ENCODE measurements at places on chromosomes 16 and 17.

DNA sequence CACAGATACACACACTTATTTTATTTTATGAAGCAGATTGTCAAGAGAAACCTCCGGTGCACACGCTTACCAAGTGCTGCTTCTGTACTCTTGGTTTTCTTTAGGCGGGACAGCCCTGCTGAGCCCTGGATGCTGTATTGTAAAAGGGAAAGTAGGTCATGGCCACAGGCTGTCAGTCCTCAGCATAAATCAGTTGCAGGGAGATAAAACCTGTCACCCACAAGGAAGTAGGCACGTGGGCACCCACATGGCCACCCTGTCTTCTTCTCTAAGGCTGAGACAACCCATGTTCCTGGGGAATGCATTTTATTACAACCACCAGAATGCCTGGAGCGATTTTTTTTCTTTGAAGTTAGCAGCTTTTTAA lies 59.3 kb downstream of the ASIC2 start:
- DNase-seq = no peak

GRCh38 chr16:13453938-13454553 lies 465.9 kb upstream of the ERCC4 start:
- no peak for DNase-seq

- no peak for DNase-seq
Measured at GRCh38 chr16:1159325-1159972, 6.5 kb downstream of the CACNA1H start.

GRCh38 chr17:27921077-27921476 lies 27.9 kb upstream of the LYRM9 start:
- no peak for DNase-seq

DNA sequence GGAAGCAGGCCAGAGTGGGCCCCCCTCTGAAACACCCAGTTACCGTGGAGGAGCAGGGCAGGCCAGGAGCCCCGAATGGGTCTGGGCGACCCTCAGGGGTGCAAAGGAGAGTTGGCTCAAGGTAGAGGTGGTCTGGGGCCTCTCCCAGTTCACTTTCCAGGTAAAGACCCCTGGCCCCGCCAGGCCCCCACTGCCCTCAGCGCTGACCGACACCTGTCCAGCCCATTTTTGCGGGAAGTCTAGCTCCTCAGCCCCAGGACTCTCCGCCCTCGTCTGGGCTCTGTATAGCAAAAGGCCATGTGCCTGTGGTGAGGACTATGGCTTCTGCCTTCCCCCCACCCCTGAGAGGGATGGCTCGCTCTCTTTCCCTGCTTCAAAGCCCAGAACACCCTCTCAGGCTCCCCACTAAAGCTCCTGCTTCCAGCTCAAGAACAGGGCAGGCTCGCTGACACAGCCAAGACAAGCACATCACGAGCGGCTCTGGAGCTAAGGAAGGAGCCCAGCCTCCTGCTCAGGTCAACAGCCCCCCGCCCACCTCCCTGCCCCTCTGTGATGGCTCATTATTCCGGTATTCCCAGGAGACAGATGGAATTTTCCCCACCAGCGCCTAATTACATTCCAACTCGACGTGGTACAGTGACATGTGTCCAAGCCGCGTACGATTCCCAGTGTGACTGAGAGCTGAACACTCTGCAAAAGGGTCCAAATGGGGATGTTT lies 59.4 kb downstream of the RTN4RL1 start:
- DNase-seq = no peak

DNA sequence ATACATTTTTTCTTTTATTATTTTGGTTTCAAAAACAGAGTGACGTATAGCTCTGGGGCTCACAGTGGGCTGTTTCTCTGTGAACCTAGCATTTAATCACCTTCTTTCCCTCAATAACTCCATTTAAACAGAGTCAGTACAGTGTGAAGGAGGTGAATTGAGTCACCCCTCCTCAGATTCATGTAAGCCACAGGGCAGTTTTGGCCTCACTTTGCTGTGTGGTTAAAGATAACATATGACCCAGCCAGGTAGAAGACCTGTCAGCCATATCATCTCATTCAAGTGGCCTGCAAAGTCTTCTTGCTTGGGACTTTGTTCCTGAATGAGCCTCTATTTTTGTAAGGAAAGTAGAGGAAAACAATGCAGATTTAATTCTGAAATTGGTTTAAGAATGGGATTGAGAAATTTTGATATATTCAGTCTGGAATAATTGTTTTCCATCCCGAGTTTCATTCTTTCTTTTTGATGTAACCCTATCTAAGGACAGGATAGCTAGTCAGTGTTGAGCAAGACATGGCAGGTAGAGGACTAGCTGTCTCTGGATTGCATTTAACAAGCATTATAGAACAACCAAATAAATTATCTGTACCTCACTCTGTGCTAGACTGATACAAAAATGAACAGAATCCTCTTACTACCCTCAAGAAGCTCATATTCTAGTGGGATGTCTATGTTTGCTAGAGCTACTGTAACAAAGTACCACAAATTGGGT lies 13.1 kb downstream of the MAP2K6 start:
- DNase-seq = no peak

DNA sequence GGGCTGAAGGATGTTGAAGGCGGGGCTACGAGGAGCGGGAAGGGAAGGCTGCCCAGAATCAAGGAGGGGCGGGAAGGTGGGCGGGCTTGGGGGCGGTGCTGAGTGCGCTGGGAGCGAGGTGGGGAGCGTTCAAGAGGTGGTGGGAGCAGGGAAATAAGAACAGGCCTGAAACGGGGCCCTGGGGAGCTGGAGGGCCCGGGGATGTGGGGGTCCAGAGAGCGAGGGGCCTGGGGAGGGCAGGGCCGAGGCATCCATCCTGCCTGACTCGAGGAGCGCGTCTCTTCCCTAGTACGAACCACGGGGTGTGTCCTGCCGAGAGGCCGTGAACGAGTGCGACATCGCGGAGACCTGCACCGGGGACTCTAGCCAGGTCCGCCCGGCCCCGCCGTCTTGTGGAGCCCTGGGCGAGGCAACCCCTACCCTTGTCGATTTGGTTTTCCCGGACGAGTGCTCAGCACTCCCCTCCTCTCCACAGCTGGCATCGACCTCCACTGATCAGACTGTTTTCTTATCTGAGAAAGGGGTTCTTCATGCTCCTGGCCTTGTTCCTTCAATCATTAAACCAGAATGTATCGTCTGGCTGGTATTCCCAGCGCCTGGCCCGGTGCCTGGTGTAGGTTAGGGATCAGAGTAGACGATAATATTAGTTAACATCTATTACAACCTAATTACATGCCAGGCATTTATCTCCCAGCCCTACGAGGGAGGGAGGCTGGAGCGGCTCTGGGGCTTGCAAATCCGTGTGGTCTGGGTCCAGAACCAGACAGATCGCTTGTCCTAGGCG lies 17.2 kb downstream of the ADAM11 start:
- DNase-seq = peak; percentile 64

DNA sequence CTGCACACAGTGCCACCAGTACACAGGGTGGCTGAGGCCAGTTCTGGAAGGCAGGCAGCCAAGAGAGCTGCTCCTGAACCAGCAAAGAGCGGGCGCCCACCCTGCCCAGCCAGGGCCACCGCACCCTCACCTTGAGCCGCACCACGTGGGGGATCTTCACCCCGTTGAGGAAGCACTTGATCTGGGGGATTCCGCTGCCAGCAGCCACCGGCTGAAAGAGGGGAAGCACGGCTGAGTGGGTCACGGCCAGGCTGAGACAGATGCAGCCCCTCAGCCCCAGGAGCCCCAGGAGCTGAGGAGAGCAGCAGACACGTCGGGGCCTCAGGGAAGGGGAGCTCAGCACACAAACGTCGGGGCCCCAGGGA lies 14.6 kb upstream of the CCDC154 start:
- no peak for DNase-seq

DNA sequence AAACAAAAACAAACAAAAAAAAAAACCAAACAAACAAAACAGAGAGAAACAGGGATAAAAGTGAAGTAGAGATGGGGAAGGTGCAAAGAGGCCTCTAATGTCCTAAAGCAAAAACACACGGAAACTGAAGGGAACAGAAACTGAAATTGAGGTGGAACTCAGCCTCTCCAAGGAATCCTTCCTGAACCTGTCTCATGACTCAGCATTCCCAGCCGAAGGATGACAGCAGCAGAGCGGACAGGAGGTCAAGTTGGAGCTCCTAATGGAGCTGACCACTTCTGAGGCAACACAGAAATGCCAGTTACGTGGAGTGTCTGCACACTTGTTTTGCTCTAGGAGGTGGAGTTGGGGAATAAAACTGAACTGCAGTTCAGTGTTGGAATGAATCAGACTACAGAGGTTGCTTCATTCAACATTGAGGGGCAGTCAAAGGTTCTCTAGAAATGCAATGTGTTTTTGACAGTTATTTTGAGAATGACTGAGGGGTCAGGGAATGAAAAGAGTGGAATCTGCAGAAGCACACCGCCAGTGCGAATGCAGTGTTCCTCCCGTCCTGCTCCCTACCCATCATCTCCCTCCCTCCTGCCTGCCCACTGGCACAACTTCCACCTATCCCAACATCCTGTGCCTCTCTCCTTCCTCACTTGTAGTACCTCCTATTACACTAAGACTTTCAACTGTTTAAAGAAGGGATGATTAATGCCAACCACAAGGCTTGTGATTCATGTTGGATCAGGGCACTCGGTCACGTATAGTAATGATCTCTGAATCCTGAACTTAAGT lies 6.3 kb downstream of the UBE2O start:
- no peak for DNase-seq

DNA sequence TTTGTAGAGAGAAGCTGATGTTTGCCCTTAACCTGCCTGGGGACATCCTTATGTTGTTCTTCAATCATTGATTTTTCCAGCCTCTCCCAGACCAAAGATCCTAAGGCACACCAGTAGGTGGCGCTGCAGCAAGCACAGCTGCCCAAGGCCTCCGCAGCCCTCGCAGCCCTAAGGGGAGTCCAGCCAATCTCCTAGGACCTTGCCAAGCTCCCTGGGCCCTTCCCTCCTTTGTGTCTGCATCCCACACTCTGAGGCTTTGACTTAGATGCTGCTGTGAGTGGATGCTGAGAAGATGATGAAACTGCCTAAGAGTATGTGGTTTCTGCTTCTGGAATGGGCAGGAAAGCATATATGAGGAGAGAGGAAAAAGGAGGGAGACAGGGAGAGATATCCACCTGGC lies 47.1 kb downstream of the SPACA3 start:
- no peak for DNase-seq

DNA sequence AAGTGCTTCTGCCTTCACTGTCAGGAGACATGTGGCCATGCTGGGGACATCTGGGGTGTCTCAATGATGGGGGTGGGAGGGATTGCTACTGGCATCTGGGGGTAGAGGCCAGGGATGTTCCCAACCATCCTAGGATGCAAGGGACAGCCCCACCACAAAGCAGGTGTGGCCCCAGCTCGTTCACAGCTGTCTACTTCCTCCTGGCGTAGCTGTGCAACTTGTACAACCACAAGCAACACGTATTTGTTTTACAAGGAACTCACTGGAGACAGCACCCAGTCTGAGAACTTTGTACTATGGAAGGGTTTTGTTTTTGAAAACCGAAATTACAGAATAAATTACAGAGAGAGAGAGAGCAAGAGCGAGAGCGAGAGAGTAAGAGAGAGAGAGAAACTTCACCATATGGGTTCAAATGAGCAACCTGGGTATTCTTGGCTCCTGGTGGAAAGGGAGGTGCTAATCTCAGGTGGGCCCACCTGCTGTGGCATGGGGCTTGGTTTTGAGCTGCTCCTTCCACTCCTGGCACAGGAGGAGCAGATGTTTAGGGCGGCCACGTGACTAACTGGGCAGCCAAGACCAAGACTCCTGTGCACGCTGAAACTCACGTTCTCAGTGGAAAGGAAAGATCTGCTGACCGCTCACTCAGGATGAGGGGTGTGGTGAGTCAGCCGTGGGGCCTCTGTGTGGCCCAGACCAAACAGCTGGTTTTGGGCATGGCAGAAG lies 17.5 kb upstream of the TNFRSF13B start:
- no peak for DNase-seq

DNA sequence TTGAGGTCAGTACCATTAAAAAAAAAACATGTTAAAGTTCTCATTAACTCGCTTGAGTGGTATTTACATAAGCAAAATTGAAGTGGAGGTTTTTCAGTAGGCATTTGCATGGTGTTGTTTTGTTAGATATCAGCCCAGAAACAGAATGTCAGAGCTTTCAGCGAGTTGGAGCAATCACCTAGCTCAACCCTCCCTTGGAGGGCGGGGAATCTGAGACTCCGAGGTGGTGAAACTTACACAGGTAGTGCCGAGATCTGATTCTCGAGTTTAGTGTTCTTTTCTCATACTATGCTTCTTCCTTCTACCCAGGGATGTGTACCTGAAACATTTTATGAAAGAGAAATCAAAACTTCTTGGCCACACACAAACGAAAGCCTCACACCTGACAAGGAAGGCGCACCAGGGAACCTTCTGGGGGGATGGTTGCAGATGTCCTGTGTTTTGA lies 6.6 kb downstream of the SEC14L1 start:
- no peak for DNase-seq
